ENCODE measurements at places on chromosomes 2 and 18.

- DNase-seq = no peak
These were observed 22.3 kb upstream of the RAB12 start for GRCh38 chr18:8586941-8587340.

DNA sequence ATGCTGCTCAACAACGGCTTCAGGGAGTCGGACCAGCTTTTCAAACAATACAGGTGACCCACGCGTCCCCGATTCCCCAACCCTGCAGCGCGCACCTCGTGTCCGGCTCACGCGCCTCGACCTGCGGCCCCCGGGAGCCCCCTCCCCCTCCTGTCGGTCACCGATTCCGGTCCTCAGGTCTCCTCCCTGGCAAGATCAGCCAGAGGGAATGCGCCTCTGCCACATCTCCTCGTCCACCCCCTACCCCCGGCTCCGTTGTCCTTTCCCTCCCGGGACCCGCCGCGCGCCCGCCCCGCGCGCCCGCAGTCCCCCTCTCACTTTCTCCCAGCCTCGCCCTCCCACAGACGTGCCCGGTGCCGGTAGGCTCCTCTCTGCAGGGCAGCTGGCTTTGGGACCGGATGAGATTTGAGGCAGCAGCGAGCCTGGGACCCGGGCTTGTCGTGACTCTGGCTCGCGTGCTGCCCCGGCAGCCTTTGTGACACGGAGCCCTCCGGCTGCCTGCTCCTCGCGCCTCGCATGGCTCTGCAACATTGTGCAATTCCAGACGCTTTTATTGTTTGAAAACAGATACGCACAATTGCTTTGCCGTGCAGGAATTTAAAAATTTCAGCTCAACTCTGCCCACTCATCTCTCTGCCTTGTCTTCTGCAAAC, 558 bp downstream of the TTC39C start:
- peak; percentile 85 for DNase-seq

DNA sequence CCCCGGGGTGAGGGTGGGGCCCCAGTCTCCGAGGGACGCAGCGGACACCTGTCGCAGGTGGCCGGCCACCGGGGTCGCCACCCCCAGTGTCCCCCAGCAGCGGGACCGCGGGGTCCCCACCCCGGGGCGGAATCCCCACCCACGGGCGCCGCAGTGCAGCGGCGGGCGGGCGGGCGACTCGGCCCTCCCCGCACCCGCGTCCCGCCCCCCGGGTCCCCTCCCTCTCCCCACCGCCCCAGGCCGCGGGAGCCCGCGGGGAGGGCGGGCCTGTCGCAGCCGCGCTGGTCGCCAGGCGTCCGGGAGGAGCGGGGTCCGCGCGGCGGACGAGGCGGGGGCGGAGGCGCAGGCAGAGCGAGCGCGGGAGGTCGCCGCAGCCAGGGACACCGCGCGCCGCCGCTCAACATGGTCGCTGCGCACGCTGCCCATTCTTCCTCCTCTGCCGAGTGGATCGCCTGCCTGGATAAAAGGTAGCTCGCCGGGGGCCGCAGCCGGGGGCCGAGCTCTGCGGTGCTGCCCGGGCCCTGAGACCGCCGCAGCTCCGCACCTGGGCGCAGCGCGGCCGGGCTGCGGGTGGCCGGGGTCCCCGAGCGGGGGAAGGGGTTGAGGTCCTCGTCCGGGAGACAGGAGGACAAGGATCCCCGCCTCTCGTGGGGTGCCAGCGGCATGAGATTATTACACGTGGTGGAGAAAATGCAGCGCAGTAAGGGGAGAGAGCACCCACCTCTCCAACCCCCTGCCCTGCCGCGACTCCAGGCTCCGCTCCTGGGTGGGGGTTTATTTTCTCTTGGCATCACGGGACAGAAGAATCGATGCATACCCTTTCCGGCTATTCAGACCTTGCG, at the start of gene RAPGEF4:
Gene RAPGEF4, plus strand, starts transcription at position 264 of the 842 bp plus-strand sequence. Its CDS starts 139 bp downstream, at position 403.
- no peak for DNase-seq

DNA sequence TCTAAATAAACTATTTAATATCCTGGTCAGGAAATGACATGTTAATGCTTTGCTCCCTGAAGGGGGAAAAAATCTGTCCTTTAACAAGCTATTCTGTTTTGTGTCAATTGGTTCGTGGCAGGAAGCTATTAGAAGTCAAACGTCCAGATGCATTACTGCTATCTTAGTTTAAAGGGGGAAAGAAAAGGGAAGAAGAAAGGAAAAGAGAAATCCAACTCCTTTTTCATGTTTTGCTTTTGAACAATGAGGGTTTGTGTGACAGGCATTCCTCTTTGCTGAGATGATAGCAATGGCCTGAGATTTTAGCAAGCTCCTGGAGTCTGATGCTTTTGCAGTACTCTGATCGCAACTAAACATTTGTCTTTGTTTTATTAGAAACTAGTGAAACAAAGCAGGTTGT, 24.6 kb downstream of the TRIB2 start:
- no peak for DNase-seq

DNA sequence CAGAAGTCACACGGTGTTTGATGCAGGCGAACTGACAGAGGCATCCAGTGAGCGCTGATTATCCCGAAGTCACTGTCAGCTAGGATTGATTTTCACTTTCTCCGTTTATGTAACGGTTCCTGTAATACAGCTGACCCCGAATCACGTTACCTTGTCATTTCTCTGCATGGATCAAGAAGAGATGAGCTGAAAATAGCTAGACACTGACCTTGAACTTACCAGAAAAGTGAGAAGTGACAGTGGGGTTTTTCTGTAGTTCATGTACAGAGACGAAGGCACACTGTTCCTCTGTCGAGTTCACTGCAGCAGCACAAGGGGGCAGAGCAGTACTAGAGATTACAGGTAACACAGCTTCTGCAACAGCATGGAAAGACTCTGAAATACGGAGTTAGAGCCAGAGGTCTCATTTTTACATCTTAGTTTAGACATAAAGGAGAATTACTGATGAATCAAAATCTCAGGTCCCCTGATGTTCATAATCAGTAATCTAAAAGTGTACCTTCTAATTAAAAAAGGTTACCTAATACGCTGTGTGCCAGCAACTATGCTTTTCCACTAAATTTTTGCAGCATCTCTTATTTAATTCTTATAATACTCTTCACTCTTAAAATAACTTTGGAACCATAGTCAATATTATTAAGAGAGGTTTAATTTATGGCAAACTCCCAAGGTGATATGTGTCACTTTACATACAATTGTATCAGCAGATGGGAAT, 33.1 kb downstream of the ARHGAP15 start:
- DNase-seq = peak; percentile 84

- DNase-seq = no peak
These were observed 232.4 kb downstream of the MTX2 start for GRCh38 chr2:176501617-176502016.

GRCh38 chr2:71546275-71546638, 92.9 kb downstream of the DYSF start:
- no peak for DNase-seq

- DNase-seq = no peak
These were observed 27.9 kb downstream of the MGAT4A start for GRCh38 chr2:98702858-98703620.

GRCh38 chr2:6310256-6311215, 555.2 kb downstream of the CMPK2 start:
- DNase-seq = no peak

DNA sequence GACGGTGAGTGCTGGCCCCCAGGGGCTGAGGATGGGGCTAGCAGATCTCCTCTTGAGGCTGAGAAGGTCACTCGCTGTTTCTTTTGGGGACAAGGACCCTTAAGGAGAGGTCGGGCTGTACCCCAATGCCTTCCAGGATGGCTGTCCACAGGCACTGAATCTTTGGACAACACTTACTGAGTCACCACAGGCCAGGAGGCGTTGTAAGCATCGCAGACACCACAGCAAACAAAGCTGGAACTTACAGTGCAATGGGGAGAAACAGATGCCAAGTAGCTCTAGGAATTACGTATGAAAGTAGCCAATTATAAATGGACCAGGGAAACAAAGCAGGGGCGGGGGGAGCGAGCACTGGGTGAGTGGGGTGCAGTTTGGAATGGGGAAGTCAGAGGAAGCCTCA, 219.8 kb downstream of the GLI2 start:
- no peak for DNase-seq

DNA sequence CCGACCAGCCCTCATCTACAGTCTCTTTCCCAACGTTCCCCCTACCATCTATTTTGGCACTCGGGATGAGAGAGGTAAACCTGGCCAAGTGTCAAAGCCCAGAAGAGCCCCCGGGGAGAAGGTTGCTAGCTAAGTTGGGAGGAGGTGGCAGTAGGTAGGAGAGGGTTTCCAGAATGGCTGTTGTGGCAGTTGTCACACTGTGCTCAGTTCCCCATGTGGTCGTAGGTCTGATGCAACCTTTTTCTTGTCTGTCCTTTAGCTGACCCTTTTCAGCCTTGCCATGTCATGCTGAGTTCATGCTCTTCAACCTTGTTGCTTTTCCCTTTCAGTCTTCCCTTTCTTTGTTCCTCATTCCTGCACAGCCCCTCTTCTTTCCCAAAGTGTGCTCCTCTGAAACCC, 34.5 kb downstream of the TTLL4 start:
- DNase-seq = no peak

- peak; percentile 31 for DNase-seq
These were observed 205.1 kb downstream of the TNS1 start for GRCh38 chr2:217797661-217798069.

DNA sequence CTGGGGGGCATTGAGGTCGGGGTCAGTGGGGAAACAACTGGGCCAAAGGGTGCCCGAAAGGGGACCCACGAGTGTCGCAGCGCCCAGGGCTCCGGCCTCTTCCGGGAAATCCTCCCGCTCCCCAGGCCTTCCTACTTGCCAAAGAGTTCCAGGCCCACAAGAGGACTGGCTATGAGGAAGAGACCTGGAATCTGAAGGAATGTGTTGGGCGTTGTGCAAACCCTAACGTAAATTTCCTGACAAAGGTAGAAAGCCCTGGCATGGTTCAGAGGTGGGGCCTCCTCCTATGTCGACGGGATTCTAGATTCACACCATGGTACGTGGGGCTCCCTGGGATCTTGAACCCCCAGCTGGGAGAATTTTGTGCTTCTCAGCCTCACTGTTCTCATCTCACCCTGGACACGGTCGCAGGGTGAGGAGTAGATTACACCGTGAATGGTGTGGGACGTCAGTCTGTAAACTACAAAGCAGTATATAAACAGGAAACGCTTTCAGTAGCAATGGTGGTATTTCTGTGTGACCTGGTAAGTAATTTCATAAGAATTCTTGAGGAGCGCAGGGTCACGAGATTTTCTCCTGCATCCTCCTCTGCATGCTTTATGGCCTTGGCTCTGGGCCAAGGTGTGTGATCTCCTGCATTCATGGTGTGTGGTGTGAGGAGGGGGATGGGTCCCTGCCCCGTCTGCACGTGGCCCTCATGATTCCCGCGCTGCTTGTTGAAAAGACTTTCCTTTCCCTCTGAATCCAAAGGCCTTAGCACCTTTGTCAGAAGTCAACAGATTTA, 868 bp downstream of the HSBP1L1 start:
- peak; percentile 63 for DNase-seq

DNA sequence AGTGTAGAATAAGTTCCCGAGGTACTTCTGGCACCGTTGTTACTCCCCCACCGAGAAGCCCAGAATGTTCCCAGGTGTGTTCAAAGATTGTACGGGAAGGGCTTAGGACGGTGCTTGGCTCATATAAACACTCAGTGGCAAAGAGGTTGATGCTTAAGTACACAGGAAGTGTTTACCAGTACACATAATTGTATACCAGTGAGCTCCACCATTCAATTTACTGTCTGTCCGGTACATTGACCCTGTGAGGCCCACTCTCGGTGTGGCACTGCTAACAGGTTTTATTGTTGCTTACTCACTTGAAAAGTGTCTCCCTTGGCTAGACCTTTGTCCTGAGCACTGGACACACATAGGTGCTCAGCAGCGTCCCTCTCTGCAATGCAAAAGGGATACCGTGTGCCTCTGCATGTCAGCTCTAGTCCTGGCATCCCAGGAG, 191.0 kb downstream of the NEDD4L start:
- DNase-seq = no peak

DNA sequence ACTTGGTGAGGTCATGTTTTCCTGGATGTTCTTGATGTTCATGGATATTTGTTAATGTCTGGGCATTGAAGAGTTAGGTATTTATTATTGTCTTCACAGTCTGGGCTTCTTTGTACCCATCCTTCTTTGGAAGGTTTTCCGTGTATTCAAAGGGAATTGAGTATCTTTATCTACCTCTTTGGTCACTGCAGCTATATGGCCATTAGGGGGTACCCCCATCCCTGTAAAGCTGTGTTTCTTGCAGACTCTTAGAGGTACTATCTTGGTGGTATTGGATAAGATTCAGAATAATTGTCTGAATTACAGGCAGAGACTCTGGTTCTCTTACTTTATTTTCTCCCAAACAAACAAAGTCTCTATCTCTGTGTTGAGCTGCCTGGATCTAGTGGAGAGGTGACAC, 401.6 kb upstream of the FSIP2 start:
- no peak for DNase-seq

DNA sequence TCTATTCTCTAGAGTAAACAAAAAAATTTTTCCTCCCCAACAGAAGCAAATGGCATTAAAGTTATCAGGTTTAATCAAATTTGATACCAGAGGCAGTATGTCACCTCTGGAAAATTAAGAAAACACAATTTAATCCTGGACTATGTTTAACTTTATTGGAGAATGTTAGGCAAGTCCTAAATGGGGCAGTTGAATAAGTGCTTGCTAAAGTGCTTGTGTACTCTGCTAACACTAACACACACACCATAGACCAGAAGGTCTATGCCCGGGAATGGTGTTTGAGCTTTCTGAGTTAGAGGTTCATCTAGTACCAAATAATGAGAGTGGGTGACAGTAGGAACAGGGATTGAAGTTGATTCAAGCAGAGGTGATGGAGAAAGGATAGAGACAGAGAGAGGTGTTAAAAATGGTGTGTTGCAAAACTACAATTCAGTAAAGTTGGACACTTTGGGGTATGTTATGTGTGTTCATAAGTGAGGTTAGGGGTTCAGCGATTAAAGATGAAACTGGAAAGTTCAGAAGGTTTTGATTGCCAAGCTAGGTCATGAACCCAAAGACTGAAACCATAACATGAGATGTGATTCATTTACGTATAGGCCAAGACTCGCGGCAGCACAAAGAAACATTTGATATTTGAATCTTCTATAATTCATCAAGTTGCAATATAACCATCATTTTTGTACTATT, 40.5 kb upstream of the PEX13 start:
- DNase-seq = no peak

GRCh38 chr2:240199133-240199870, 58.8 kb upstream of the OTOS start:
- DNase-seq = no peak

DNA sequence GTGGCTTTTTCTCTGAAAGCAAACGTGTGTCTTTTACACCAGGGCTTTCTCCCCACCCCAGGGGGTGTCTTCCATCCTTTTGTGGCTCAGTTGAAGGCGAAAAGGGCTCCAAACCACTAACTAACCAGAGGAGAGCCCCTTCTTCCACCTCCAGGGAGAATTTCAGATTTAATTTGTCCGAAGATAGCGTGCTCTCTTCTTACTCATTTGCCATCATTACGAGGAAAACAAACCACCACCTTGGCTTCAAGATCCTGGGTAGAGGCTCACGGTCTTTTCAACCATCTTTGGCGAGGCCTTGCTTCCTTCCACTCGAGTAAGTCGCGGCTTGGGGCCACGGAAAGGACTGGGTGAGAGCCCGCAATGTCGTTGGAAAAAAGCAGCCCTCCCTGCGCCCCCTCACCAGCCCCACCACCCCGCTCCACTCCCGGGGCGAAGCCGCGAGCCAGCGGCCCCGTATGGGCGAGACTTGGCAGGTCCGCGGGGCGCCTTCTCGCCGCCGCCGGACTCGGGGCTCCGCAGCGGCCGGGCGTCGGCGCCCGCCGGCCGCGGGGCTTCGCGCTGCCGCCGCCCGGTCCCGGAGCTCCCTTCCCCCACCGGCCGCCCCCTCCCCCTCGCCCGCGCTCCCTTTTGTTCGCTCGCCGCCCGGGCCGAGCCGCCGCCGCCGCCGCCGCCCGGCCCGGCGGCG, 1.7 kb upstream of the ZNF532 start:
- DNase-seq = peak; percentile 65

- no peak for DNase-seq
These were observed 3.8 kb downstream of the MRPL30 start for GRCh38 chr2:99184811-99185210.

All from activated effector memory CD4-positive, alpha-beta T cell treated with anti-CD3 and anti-CD28 coated beads, Interleukin-2, amount 50 U/mL, for 16 hours (primary cell).